ENCODE measurements at places on chromosomes 1 and 21.

- DNase-seq: no peak
These were observed 215.1 kb downstream of the ATG4C start for GRCh38 chr1:62998845-62999649.

GRCh38 chr1:179121159-179121938, 39.5 kb downstream of the TOR3A start:
- no peak for DNase-seq

DNA sequence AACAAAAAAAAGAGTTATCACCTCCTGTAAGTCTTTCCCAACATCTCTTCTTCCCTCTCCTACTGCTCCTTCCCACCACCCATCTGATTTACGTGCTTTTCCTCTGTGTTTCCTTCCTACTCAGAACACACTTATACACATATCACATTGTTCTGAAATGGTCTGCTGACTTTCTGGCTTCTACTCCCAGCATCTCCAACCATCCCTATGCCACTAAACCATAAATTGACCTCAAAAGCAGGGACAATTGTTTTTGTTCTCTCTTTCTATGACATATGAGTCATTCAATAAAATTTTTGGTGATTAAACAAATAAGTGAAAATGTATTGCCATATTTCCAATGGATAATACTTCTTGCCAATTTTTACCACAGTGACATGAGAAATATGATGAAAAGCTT, 8.2 kb downstream of the GOLPH3L start:
- DNase-seq: no peak

GRCh38 chr1:206609229-206609991, 2.9 kb downstream of the EIF2D start:
- DNase-seq: no peak

GRCh38 chr1:10986525-10986890, 25.9 kb upstream of the TARDBP start:
- DNase-seq: no peak

DNA sequence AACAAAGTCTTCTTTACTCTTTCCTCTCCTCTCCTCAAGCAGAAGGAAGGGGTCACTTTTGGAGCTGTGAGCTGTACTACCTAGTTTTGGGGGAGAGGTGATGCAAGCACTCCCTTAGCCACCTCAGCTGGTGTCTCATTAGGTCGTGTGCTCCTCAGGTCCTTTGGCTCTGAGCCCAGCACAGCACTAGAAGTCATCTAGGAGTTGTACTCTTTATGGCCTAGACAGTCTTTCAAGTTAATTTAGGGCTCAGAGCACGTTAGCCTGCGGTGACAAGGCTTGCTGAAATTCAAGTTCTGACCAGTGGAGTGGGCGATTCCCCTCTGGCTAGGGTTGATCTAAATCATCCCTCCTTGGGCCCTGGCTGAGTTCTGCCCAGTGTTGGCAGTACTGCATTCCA, 48.0 kb upstream of the WDR26 start:
- DNase-seq: no peak

GRCh38 chr1:14120895-14121294, 420.9 kb downstream of the PRDM2 start:
- DNase-seq: no peak

- no peak for DNase-seq
These were observed 811 bp downstream of the KPRP start for GRCh38 chr1:152758636-152759035.

GRCh38 chr1:214259353-214259977, 21.5 kb upstream of the SMYD2 start:
- no peak for DNase-seq

DNA sequence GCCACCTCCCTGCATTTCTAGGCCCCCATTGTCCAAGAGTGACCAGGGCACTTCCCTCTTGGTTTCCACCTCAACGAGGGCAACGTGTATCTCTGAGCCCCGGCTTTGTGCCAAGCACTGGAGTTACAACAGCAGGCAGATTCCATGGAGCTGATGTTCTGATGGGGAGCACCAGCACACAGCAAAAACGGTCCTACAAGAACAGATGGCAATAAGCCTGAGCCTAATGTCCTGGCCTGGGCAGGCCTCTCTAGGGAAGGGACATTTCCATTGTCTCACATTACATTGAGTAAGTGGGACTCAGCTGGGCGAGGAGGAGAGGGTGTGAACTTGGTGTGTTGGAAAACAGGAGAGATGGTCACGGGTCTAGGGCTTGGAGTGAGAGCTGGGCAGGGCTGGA, 27.2 kb upstream of the NPPB start:
- DNase-seq: no peak

GRCh38 chr1:4726620-4727341, 72.4 kb downstream of the AJAP1 start:
- DNase-seq: no peak

- DNase-seq: no peak
These were observed 251.6 kb upstream of the SGIP1 start for GRCh38 chr1:66282343-66282852.

DNA sequence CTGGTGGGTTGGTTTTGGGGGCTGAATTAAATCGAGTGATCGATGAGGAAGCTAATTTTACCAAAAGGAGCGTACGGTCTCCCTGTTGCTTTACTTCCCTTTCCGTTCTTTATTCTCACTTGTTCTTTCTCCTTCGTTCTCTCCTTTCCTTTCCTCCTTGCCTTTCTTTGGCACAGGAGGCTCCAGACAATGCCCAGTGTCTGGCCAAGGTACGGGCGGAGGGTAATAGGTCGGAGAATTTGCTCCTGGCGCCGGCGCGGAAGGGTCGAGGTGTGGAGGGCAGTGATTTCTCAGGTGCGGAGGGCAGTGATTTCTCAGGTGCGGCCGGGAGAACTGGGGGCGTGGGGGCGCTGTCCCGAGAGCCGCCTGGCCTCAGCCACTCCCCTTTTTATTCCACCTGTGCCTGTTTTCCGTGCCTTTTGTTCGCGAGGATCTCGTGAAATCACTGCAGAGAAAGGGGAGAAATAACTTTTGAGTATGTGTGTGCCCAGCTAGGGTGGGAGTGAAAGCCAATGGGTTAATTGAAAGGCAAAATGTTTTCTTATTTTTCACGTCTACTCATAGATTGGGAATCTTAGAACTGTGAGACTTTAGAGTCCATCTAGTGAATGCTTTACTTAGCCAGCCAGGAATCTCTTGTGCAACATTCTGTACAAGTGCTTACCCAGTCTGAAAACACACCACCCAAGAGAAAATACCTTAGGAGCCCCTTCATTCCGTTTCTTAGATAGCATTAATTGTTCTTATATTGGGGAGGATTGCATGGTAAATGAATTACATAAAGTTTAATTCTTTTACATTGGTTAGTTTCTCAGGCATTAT, 1.3 kb downstream of the FNBP1L start:
- no peak for DNase-seq

DNA sequence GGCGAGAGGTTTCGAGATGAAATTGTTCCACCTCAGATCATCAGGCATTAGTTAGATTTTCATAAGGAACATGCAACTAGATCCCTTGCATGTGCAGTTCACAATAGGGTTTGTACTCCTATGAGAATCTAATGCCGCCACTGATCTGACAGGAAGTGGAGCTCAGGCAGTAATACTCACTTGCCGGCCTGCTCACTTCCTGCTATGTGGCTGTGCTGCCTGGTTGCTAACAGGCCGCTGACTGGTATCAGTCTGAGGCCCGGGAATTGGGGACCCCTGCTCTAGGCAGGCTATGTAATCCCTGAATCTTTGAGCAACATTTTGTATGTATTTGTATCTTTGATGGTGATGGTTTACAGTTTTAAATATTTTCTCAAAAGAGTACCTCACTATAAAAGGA, 32.5 kb downstream of the XKR8 start:
- DNase-seq: no peak

DNA sequence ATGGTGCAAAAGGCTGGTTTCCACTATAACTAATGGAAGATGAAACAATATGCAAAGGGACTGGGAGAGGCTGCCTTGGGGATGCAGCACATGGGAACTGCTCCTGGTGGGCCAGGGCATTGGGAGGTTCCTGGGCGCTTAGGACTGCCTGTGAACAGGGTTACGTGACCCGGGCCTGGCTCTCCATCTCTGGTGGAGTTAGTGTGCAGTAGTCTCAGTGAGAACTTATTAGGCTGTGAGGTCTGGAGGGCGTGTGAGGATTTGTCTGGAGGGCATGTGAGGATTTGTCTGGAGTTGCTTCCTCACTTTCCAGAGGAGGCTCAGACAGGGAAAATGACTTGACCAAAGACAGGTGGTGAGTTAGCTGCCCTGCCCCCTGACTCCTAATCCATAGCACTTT, 1.5 kb upstream of the ETV3L start:
- DNase-seq: no peak

DNA sequence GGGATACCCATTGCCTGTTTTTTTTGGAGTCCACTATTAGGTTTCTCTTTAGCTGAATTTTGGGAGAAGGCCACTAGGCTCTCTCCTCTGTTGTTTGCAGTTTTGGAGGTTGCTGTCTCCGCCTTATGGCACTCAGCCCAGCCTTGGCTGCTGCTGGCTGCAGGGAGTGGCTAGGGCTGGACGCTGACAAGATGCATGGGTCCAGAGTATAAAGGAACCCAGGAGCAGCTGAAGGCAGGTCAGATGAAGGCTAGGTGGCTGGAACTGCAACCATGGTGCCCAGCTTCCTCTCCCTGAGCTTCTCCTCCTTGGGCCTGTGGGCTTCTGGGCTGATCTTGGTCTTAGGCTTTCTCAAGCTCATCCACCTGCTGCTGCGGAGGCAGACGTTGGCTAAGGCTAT, at the start of gene CYP4B1:
Gene CYP4B1, plus strand, starts transcription at position 237 of the 400 bp plus-strand sequence. Its CDS starts 36 bp downstream, at position 273.
- peak; percentile 74 for DNase-seq

DNA sequence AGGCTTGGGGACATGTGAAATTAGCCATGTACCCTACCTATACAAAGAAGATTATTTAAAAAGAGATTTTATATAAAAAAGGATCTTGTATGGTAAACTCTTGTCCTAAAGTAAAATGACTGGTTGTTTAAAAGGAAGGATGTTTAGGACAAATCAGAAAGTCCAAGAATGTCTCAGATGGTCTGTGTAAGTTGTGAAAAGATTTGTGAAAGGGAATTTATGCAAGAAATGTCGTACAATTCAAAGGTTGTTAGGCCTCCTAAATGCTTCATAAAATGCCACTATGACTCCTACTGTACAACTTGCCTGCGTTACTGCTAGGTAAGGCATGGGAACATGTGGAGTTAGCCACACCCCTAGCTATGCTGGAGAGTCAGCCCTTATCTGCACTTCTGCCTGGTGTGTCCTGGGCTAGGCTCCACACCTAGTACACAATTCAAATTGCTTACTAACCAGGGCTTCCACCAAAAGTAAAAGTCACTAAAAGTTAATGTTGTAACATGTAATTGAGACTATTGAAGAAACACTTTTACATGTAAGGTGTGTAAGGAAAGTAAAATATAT, 19.7 kb downstream of the PRDX6 start:
- no peak for DNase-seq

DNA sequence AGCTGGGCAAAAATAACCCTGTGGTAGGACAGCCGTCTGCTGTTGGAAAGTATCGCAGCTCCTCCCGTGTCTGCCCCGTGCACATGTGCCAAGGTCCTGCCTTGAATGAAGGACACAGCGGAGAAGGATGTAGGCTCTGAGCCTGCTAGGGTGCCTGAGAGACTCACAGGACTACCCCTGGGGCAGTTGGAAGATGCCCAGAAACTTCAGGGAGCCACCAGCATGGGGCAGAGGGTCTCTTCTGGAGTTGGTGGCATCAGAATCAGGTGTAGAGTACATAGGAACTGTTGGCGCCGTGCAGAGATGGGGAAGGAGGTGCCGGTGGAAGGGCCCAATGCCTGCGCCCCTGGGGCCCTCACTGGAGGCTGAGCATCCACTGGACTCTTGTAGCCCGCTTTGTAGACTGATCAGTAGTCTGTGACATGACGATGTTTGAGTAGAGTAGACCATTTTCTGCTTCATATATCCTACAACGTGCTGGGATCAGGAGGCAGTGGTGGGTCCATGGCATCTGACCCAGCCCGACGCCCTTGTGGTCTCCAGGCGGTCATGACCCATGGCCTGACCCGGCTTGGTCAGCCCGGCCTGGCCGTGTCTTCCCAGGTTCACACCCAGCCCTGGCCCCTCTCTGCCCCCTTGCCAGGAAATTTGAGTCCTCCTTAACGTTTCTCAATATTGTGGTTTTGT, 5.3 kb upstream of the C1orf174 start:
- DNase-seq: no peak

DNA sequence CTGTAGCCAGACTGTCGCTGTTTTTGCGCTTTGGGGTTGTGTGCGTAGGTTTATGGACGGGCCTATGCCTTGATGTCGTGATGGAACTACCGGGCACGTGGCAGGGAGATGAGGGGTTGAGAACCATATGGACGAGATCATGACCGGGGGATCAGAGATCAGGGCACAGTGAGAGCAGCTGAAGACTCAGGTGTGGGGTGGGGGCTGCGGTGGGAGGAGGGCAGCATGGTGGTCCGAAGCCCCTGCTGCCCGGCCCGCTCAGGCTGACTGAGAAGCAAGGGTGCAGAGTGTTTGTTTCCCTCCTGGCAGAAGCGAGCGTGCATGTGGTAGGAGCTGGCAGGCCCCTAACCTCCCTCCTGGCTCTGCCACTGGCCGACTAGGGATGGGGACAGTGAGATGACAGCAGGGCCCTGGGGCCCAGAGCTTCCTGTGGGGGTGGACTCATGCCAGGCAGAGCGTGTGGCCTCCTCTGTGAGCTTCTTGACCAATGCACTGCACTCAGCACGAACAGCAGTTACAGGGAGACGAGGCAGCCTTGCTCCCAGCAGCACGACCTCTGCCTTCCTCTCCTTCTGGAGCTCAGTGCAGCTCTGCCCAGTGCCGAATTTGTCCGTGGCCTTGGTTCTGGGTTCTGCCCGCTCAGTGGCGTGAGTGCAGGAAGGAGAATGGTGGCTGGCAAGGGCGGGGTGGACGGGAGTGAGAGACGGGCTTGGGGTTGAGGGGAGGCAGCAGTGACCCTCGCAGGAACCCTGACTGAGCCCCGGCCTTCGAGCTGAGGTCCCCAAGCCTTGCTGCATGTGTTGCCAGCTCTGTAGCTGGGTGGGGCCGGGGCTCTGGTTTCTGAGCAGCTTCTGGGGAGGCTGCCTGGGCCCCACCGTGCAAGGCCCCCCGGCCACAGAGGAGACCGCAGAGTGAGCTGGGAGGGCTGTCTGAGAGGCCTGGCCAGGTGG, 22.2 kb upstream of the LRRC3 start:
- peak; percentile 50 for DNase-seq

DNA sequence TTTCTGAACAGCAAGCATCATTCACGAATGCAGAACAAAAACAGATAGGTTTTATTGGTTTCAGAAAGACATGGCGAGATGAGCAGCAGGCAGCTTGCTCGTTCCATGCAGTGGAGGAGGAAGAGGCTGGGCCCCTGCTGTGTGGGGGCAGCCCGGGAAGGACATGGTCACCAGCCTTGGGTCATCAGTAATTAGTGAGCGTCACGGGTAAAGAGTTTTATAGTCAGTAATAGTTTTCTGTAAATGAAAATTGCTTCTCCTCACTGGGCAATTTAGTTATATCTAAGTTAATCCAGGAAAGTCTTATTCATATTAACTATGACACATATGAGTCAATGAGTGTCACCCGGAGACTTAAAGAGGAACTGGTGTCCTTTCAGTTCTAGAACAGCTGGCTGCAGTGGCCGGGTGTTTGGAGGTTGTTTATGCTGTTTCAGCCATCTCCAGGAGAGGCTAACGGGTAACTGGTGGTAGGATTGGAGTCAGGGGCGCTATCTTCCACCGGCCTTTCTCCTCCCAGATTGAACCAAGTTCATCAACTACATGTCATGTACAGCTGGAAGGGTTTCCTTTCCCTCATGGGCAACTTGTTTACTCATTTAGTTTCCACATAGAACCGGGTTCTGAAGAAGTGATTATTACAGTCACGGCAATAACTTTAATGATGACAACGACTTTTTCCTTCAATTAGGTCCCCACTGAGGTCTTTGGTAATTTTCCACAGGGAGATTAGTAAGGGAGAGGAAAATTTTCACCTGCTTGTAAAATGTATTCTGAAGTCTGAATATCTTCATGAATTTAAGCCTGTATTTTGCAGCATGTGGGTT, 34.6 kb upstream of the SLC45A1 start:
- DNase-seq: no peak
